ENCODE measurements at places on chromosomes 3 and 15.

GRCh38 chr3:196914866-196915265, 27.5 kb downstream of the NCBP2 start:
- DNase-seq, result no peak

DNA sequence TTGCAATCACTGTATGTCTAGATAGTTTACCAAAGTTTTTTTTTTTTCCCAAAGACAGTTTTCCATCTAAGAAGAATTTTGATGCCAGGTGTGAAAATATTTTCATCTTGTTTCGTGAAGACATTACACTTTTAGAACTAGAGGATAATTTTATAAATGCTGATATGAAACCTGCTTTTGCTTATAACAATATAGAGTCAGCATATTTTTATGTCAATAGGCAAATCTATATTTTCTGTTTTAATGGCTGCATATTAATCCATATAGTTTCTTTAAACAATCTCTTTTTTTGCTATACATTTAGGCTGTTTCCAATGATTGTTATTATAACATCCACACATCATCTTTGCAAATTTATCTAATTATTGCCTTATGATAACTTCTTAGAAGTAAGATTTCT, 12.6 kb upstream of the INSYN1 start:
- no peak for DNase-seq

- no peak for DNase-seq
Observed at GRCh38 chr3:21170964-21171363, 580.0 kb downstream of the ZNF385D start.

DNA sequence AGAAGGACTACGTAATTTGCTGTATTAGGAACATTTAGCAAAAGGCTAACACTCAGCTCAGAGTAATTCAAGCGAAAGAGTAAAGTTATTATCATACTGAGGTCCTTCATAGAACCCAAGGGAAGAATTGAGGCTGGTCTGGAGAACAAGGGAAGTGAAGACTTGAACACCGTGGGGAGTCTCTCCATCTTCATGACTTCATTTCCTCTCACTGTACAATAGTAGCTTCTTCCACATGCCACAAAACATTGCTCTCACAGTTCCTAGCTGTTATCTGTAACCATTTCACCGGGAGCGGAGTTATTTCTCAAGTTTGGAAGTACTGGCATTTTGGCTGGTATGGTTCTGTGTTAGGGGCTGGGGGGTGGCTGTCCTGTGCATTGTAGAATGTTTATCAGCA, 69.7 kb downstream of the MAGI1 start:
- DNase-seq, result no peak

DNA sequence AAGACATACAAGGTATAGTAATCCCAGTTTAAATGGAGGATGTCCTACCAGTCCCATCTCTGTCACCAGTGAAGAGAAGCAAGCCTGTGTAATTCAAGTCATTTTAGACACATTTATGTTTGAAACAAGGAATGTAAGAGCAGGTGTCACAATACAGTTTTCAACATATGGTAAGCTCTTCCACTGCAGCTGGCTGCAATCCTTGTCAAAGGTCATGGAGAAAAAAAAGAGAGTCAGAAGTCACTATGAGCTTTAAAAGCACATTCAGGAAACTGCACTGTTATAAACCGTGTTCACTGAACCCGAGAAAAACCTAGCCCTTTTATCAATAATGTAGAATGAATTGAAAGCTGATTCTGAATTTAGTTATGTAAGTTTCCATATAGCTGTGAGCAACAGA, 206.4 kb downstream of the NAALADL2 start:
- no peak for DNase-seq

GRCh38 chr3:43055393-43055792, 50.5 kb downstream of the POMGNT2 start:
- no peak for DNase-seq

GRCh38 chr3:150106740-150107428, 136.2 kb upstream of the PFN2 start:
- no peak for DNase-seq

- no peak for DNase-seq
Observed at GRCh38 chr3:180913581-180914404, 1.3 kb downstream of the FXR1 start.

- no peak for DNase-seq
Observed at GRCh38 chr15:69616558-69616957, 163.9 kb downstream of the RPLP1 start.

DNA sequence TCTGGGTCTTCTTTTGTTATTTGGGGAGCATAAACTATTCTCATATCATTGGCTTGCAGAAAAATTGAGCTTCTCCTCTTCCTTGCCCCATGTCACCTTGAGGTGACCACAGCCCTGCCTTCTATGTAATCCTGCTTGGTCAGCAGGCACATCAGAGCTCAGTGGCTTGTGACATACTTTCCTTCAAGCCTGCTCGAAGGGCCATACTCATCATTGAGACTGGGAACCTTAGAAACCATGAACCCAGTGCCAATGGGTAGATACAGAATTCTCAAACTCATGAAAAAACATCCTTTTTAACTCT, 3.7 kb upstream of the CCR2 start:
- DNase-seq, result no peak

DNA sequence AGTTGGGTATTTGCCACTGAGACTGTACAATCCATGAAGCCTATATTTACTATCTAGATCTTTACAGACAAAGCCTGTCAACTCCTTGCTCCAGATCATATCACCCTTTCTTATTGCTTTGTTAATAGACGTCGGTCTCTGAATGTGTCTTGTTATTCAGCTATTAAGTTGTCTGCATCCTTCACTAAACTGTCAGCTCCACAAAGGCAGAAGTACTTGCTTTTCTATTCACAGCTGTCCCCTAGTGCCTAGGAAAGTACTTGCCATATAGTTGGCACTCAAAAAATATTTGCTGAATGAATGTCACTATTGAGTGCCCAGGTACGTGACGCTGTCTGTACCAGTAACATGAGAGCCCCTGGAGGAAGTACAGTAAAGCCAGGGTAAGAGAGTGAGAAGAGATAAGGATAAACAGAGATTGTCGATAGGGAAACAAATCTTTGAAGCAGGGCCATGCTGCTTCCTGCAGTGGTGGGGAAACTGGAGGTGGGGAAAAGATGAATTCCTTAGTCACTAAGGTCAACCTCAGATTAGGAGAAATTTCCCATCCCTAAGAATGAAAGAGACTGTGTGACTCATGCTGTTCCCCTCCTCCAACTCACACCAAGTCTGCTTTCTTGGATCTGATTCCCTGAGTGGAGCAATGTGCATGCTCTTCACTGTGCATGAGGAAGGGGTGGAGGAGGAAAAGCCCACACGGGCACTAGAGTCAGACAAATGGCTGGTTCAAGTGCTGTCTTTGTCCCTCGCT, 36.3 kb downstream of the PRICKLE2 start:
- DNase-seq, result no peak

DNA sequence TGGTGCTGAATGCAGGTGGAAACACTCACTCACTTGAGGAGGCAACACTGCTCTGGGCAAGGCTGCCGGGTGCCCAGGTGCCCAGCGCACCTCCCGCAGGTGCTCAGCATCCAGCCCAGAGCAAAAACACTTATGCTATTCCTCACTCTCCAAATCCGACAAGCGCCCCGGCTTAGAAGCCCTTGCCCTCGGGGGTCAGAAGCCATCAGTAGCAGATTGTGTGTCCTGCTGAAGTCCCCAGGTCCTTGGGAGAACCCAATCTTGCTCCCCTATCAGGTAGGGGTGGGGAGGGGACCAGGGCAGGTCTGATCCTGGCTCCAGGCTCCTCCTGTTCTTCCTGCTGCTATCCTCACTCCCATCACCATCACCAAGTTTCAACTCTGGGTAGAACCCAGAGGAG, 46.7 kb downstream of the TLE3 start:
- no peak for DNase-seq

GRCh38 chr3:150216041-150216811, 191.9 kb upstream of the TSC22D2 start:
- no peak for DNase-seq

DNA sequence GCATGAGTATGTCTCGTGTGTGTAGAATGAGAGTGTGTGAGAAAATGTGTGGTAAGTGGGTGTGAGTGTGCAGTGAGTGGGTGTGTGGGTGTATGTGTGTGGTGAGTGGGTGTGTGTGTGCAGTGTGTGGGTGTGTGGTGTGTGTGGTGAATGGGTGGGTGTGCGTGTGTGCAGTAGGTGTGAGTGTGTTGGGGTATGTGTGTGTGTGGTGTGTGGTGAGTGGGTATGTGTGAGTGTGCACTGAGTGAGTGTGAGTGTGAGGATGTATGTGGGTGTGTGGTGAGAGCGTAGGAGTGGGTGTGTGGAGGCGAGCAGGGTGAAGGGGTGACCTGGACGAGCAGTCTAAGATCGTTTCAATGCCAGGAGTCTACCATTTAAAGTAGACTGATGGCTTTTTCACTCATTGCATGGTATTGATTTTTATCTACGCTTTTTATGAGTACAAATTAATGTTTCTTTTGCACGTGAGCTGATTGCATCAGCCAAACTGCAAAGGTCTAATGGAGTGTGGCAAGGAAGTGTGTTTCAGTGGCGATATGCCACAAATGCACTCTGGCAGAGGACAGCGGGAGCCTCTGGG, 1.6 kb upstream of the CPN2 start:
- no peak for DNase-seq

DNA sequence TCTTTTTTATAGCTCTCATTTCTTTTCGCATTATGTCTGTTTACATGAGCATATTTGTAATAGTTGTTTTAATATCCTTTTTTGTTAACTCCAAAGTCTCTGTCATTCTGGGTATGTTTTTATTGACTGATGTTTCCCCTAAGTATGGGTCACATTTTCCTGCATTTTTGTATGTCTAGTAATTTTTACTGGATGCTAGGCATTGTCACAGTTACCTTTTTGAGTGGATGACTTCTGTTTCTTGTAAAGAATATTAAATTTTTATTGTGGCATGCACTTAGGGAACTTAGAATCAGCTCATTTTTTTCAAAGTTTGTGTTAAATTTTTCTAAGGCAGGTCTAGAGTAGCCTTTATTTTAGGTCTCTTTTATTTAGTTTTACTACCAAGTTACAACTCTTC, 40.7 kb downstream of the ANAPC13 start:
- DNase-seq, result no peak

- no peak for DNase-seq
Observed at GRCh38 chr3:72234391-72234790, 449.4 kb upstream of the PROK2 start.
